Dorsolateral prefrontal cortex (tissue), 122 donors: ENCODE measurements at places on chromosomes 16 and 17. TPM values are rescaled to one million over a fixed set of nuclear protein-coding genes. Genes with fewer than 3 reads are reported as not detected.

GRCh38 chr17:13283606-13284005, 265.8 kb upstream of the ELAC2 start:
- no peak for DNase-seq

- no peak for DNase-seq
These were observed 101.6 kb downstream of the PRKCA start for GRCh38 chr17:66403846-66404556.

RMI2 gene
- total RNA-seq, result 2.1 TPM

NACA2 gene
- not detected for total RNA-seq

LHX1 gene
- not detected for total RNA-seq

GRCh38 chr16:87483481-87483880, 9.3 kb downstream of the ZCCHC14 start:
- DNase-seq, result no peak

- no peak for DNase-seq
These were observed 957 bp downstream of the MYL4 start for GRCh38 chr17:47210105-47210504.

GRCh38 chr16:81277541-81278080, 37.2 kb upstream of the GAN start:
- DNase-seq, result no peak

GRCh38 chr17:75712446-75712845, 8.8 kb upstream of the ITGB4 start:
- DNase-seq, result no peak

- no peak for DNase-seq
These were observed 5.9 kb upstream of the C16orf95 start for GRCh38 chr16:87322833-87323726.

- no peak for DNase-seq
These were observed 27.9 kb upstream of the OR4D1 start for GRCh38 chr17:58120195-58120822.

CES1 gene
- 1.1 TPM for total RNA-seq

IL34 gene
- 31.5 TPM for total RNA-seq

TIMP2 gene
- total RNA-seq, result 154 TPM

- DNase-seq, result peak; percentile 74
These were observed at the start of the genes VPS9D1 and ZNF276 for GRCh38 chr16:89720813-89721545. Gene VPS9D1, minus strand, starts transcription at chr16:89720898. Its CDS starts 37 bp downstream, at chr16:89720861. Gene ZNF276, plus strand, starts transcription at chr16:89721537. Its CDS starts 104 bp downstream, at chr16:89721641.

GRCh38 chr17:2635675-2636074, 42.2 kb downstream of the PAFAH1B1 start:
- no peak for DNase-seq

- DNase-seq, result no peak
These were observed 77.5 kb upstream of the N4BP1 start for GRCh38 chr16:48687421-48688038.

KCNH4 gene
- 8.7 TPM for total RNA-seq

DNA sequence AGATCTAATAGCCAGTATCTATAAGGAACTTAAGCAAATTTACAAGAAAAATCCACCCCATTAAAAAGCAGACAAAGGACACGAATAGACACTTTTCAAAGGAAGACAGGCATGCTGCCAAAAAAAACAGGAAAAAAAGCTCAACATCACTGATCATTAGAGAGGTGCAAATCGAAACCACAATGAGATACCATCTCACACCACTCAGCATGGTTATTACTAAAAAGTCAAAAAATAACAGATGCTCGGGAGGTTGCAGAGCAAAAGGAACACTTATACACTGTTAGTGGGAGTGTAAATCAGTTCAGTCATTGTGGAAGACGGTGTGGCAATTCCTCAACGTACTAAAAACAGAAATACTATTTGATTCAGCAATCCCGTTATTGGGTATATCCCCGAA, 9.6 kb downstream of the STX8 start:
- DNase-seq, result no peak

DNA sequence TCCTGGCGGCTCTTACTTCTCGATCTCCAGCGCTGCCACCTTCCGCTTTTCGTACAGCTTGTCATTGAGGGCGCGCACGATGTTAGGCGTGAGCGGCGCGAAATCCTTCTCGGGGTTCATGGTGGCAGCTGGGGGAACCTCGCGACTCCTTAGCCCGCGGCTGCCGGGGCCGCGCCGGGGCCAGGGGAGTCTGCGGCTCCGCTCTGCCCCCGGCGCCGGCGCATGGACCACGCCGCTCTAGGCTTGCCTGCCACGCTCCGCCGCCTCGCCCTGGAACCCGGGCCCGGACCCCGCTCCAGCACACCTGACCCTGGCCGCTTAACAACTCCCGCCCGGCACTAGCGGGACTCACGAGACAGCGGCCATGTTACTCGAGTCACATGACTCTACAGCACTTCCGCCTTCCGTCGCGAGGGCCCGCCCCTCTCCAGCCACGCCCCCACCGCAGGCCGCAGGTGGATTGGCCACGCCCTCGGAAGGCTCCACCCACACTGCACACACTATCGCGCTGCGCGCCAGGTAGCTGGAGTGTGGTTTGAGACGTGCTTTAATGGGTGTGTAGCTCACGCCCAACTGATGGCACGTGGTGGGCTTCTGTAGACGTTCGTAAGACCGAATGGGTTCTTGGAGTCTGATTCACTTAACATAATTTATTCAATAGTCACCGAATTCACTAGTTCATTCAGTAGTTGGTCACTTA, at the start of gene VAC14:
TSS of gene VAC14 (minus strand) at position 378 of the 700 bp plus-strand sequence. CDS start at position 120, 258 bp downstream.
- DNase-seq, result peak; percentile 89

SHMT1 gene
- total RNA-seq, result 25.6 TPM

GRCh38 chr16:5551909-5552308, 454.3 kb upstream of the EEF2KMT start:
- DNase-seq, result no peak

GRCh38 chr17:20009052-20009301, 182 bp upstream of the SPECC1 start:
- no peak for DNase-seq

- DNase-seq, result no peak
These were observed 128.1 kb downstream of the KCNJ2 start for GRCh38 chr17:70297397-70297796.

TM4SF5 gene
- total RNA-seq, result not detected

DNA sequence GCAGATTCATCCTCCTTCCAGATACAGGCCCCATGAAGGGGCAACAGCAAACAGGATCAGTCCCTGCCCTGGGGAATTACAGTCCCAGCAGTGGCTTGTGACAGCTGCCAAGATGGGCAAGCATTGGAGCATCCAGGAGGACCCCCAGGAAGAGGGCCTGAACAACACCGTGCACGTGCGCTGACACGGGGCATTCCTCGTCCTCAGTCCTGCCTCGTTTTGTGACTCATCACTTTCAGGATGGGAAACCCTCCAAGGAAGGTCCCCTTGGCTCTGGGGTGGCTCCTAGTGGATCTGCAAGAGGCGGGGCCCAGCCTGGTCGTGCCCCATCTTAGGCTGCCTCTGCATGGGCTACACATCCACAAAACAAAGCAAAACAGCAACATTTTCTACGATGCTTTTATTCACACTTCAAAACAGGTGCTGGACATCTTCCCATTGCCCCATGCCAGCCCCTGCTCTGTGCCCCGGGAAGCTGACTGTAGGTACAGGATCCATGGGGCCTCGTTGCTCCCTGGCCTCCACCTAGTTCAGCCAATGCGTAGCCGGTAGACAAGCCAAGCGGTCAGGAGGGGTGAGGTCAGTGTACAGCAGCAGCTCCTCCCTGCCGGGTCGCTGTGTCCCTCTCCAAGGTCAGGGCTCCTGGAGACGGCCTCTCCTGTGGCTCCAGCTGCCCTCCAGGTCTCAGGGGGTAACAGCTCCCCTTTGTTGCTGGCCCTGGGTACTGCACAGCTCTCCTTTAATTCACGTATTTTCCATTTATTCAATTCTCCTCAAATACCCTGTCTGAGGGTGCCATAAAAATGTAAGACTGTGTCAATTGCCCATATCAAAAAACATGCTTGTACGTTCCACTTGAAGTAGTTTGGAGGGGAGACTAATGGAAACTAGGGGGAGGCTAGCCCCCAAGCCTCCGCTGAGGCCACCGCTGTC, 32.2 kb downstream of the ACTG1 start:
- DNase-seq, result no peak

GRCh38 chr16:74580833-74581232, 26.1 kb downstream of the GLG1 start:
- no peak for DNase-seq

DNA sequence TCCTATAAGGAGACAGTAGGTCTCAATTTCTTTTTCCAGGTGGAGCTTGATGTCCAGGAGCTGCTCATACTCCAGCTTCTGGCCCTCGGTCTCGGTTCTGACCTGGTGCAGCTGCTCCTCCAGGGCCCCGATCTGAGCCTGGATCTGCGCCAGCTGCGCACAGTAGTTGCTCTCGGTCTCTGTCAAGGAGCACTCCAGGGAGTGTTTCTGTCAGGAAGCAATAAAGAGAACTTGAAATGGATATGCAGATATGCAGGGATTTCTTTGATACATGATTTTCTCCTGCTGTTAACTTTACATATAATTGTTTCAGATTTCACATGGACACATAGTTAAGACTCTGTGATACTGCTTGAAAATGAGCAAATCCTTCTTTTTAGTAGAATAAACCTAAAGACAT, 4.7 kb downstream of the KRT25 start:
- no peak for DNase-seq

DNA sequence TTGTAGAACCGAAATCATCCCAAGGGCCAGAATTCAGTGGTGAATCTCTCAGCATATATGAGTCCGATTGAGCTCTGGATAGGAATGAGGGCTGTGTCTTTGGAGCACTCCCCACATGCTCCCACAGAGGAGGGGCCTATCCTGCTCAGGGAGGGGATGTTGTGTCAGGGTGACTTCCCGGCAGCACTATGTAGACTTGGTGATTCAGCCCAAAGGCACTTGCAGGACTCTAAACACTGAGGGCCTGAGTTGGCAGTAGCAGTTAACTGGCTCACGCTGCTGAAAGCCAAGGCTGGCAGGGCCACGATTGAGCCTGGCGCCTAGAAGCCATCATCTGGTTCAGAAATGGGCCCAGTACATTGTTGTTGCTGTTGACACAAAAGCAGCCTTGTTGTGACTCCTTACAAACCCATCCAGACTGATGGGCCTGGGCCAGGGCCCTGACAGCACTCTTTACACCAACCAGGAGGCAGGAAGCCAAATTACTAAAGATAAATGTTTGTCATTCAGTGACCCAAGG, 31.9 kb downstream of the NMT1 start:
- peak; percentile 91 for DNase-seq

DNA sequence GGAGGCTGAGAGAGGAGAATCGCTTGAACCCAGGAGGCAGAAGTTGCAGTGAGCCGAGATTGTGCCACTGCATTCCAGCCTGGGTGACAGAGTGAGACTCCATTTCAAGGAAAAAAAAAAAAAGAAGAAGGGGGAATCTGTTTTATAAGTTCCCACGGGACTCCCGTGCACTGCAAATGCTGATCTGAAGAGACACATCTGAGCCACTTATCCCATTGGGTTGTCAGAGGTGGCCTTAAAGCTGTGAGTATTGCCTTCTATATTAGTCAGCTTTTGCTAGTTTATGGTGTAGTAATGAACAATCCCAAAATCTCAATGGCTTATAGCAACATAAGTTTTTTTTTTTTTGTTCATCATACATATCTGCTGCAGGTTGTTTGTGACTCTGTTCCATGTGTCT, 82.8 kb downstream of the MRM1 start:
- no peak for DNase-seq

DNA sequence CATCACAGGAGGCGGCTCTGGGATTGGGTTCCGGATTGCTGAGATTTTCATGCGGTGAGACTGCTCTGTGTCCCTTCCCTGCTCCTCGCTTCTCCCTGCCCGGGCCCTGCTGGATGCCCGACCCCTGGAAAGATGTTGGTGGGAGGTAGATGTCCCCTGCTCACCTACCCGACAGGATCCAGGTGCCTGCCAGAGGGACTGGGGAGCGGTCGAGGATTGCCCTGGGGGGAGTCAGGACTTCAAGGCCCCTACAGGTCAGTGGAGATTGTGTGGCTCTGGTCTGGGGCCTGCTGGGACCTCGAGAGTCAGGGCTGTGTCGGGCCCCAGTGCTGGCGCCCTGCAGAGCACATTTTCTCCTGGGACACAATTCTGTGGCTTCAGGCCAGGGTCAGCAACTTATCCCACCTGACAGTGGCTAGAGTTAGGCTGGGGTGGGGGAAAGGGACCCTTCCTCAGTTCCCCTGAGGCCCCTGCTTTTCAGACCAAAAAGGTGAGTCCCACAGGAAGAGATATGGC, 3.3 kb downstream of the DECR2 start:
- DNase-seq, result no peak

GRCh38 chr17:1431631-1432104, 24.4 kb downstream of the CRK start:
- DNase-seq, result no peak

DNA sequence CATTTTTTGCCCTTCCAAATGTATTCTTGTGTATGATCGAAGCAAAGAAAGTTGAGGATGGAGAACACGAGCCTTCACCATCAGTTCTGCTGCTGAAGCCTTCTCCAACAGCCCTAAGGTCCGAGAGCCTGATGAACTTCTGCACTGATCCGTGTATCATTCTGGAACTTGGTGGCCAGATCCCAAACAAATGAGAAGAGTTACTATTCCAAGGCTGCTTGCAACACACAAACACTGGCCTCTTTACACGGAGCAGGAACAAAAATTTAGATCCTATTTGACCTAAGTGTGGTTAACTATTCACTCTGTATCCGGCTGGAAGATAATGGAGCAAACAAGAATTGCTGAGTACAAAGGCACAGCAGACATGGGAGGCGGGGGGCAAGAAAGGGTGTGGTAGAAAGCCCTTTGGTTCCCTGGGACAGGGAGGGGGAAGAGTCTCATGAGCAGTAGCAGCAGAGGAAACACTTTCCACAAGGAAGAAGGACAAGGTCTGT, 282.9 kb downstream of the SOX9 start:
- no peak for DNase-seq

DNA sequence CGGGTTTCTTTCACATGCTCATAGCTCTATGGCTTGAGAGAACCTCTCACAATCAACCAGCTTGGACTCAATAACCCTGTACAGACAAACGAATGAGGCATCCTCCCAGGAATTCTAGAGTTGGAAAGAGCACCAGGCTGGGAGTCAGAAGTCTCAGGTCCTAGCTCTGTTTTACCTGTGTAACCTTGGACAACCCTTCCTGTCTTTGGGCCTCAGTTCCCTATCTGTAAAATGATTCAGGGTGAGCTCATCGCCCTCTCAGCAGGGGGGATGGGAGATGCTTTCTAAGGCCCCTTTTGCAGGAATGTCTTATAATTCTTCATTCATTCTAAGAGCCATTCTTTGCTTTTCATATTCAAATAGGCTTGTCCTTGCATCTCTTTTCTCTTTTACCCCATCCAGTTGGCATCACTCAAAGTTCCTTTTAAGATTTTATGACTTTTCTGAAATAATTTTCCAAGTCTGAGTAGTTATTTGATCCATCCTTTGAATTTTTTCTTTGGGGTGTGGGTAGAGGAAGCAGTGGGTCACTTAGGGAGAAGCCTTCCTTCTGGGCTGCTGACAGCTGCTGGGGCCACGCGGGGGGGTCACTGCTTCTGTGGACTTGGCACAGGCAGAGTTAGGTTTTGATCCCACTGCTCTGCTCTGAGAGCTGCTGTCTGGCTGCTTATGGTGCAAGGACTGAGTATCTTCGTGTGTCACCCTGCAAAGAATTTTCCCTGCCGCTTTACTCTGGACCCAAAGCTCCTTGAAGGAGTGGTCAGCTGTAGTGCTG, 102.7 kb downstream of the UTP18 start:
- DNase-seq, result no peak

SLC43A2 gene
- total RNA-seq, result 56.0 TPM
